ENCODE measurements at places on chromosomes 3 and 15.

- no peak for DNase-seq
These were observed 62.5 kb downstream of the SFMBT1 start for GRCh38 chr3:52983336-52983807.

DNA sequence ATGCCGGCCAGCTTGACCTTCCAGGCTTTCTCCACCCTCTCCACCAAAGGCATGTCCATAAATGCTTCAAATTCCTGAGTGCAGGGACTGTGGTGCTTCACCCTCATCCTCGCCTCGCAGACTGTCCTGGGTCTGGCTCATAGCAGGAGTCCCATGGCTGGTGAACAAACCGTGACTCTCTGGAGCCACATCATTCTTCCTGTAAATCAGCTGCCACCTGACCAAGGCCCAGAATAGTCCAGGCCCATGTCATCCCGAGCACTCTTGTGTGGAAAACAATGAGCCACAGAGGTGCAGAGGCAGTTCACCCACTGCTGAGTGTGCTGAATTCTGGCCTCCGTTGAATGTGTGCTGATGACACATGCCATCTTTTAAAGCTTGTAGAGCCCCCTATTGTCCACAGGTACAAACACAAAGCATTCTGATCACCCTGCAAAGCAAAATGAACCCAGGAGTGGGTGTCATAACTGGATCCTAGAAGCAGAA is 68.6 kb downstream of the ABHD5 start:
- peak; percentile 17 for DNase-seq

DNA sequence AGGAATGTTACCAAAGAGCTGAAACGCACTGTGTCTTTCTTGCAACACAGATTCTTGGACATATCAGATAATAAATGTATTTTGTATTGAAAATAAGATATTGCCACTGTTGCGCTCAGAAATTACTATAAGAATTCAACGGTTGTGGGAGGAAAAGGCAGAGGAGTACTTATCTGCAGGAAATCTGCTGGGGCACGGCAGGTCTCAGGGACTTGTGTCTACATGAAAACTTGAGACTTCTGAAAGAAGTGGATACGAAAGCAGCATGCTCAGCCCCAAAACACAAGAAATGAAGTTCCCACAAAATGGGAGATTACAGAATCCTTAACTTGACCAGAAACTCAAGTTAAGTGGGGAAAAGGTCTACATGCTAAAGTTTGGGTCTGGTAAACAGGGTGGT is 86.5 kb downstream of the IGSF11 start:
- DNase-seq = no peak

DNA sequence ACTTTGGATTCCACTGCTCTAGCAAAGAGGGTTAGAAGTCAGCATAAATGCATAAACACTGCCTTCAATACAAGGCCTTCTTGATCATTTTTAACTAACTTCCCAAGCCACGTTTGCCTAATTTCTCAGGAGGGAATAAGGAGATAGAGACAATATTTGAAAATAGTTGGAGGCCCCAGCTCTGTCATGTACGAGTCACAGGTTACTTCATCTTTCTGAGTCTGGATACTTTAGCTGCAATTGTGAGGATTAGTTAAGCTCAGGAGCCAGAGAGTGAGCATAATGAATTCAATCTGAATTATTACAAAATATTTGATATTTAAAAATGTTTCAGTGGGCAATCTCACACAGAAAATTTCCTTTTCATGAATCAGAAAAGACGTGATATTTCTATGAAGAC is 298.9 kb downstream of the SHOX2 start:
- DNase-seq = no peak

DNA sequence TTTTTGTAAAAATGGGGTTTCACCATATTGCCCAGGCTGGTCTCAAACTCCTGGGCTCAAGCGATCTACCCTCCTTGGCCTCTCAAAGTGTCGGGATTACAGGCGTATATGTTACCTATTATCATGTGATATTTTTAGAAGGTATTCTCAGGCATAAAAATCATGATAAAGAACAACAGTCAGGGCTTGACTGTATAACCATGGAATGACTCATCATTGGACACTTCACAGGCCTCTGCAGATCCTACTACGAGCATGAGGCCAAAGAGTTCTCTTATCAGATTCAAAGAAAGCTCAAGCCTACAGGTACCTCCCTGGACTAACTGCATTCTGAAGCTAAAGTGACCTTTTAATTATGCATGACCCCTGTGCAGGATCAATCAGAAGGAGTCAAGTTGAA is 91.7 kb upstream of the PRICKLE2 start:
- DNase-seq = no peak

DNA sequence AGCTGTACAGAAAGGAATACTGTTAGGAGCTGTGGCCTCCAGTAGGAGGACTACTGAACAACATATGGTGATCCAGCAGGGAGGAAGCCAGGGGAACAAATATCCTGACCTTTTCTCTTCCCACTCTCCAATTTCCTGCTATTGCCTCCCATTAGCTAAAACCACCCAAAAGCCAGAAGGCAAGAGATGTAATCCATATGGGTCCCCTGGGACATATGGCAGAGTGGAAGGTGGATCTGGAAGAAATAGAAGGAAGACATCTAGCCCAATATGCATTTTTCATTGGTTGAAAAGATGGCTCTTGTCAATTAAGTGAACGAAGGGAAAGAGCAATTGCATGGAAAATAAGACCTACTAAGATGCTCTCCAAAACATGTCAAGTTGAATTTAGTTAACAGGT is 167.2 kb downstream of the CNTN3 start:
- DNase-seq = no peak

- DNase-seq = no peak
These were observed 228.3 kb upstream of the GBE1 start for GRCh38 chr3:81989758-81990157.

DNA sequence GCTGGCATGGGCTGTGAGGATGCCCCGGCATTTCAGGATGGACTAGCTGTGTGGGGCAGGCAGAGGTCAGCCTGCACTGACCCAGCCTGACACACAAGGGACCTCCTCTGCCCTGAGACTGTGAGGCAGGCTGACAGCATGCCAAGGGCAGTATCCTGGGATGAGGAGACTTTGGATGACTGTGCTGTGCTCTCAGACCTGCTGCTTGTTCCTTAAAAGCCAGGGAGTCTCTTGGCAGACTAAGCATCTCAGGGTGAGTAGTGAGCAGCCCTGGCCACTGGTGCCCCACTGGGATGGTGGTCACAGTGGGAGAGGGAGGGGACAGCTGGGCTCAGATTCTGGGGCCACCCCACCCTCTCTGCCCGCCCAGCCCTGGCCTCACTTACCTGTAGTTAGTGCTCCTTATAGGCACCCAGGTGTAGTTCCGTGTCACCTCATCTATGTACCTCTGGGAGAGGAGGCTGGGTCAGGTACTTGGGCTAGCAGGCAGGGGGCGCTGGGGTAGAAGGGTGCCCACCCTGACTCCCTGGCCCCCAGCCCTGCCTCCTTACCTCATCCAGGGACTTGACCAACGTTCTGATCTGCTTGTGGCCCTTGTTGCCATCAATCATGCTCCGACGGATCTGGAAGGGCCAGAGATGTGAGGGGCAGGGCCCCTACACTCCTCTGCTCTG is 16.1 kb upstream of the TMEM115 start:
- no peak for DNase-seq

DNA sequence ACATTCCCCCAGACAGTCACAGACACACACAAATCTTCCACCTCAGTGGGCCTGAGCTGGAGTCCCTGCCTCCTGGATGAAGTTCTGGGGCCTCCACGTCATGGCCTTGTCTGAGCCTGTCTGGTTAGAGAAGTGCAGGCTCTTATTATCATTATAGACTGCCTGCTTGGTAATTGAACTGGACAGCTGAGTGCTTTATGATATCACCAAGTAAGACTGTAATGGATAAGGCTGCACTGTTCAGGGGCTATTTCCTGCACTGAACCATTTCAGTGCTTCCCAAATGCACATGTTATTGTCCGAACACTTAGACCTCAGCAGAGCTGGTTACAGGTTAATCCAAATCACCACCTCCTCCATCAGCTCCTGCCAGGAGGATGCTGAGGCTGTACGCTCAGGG is 8.7 kb upstream of the ST6GAL1 start:
- DNase-seq = no peak

DNA sequence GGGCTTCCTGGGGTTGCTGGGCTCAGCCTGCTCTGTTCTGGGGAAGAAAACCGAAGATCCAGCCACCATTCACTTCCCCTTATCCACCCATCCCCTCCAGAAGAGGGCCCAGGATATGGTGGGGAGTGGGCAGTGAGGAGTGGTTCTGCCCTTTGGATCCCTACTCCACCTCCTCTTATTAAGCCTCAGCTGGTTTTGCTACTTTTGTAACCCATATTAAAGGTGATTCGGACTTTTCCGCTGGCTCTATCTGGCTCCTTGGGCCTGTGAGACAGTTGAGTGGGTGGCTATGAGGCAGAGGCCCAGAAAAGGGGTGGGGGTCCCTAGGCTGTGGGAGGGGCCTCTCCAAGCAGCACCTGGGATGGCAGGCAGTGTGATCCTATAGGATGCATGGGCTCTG is 33.8 kb downstream of the NBEAL2 start:
- no peak for DNase-seq

GRCh38 chr3:18767756-18768303 is 342.7 kb upstream of the SATB1 start:
- no peak for DNase-seq

- DNase-seq = no peak
These were observed 42.7 kb downstream of the SMAD6 start for GRCh38 chr15:66744610-66745279.

- no peak for DNase-seq
These were observed 12.3 kb downstream of the RHOA start for GRCh38 chr3:49399461-49399860.

DNA sequence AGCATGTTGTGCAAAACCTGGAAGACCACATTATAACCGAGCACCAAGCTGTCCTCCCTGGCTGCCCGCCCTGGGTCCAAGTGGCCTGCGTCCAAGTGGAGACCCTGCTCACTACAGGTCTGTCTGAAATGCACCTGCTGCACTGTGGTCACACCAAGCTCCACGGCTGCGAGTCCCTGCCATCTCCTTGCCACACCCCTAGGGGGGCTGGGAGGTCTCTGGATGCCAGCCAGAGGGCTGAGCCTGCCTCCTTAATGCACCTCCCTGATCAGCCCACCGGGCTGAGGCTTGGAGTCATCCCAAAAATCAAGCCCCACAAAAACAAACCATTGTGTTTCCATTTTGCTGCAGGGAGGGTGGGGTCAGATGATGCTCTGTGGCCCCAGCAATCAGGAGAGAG is 187.1 kb downstream of the MEGF11 start:
- DNase-seq = peak; percentile 12

- no peak for DNase-seq
These were observed 14.5 kb downstream of the LAMP3 start for GRCh38 chr3:183148056-183148455.

- no peak for DNase-seq
These were observed 281.3 kb upstream of the LMCD1 start for GRCh38 chr3:8220291-8220690.

DNA sequence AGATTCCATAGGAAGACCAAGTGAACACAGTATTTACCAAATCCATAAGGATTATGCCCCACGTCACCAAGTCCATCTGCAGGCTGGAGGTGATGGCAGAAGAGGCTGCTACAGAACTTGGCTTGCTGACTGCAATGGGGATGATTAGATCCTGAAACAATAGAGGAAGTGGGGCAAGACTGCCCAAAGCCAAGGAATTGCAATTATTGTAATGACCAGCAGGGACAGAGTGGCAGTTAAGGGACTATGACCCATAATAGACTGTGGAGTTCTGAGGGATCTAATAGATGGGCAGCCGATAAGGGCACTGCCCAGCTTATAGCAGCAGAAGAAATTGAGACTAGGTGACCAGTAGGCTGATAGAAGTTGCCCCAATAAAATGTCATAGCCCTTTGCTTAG is 108.4 kb downstream of the MINAR1 start:
- DNase-seq = no peak

GRCh38 chr3:16550305-16550675 is 36.8 kb upstream of the RFTN1 start:
- no peak for DNase-seq

GRCh38 chr3:11006986-11007933 is 14.7 kb downstream of the SLC6A1 start:
- DNase-seq = no peak

GRCh38 chr3:73029321-73029796 is 32.1 kb upstream of the EBLN2 start:
- DNase-seq = no peak

DNA sequence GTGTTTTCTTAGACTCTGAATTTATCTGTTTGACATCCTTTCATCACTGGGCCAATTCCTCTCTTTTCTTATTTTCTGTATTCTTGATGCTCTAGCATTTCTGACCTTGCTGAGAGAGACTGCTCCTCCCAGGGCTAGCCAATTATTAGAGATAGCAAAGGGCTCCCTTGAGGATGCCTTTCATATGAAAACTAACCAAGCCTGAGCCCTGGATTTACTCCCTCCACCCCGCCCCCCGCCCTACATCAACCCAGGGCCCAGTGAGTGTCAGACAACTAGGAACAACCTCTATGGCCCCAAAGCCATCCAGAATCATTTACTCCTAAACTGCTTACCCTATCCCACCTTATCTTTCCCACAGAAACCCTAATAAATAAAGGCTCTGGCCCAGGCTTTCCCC is 69.7 kb upstream of the LARS2 start:
- no peak for DNase-seq

GRCh38 chr3:195133462-195133861 is 137.5 kb downstream of the XXYLT1 start:
- no peak for DNase-seq

- peak; percentile 68 for DNase-seq
These were observed 19.5 kb upstream of the BSN start for GRCh38 chr3:49534581-49535441.

- no peak for DNase-seq
These were observed 19.5 kb downstream of the IRAK2 start for GRCh38 chr3:10184250-10184649.

DNA sequence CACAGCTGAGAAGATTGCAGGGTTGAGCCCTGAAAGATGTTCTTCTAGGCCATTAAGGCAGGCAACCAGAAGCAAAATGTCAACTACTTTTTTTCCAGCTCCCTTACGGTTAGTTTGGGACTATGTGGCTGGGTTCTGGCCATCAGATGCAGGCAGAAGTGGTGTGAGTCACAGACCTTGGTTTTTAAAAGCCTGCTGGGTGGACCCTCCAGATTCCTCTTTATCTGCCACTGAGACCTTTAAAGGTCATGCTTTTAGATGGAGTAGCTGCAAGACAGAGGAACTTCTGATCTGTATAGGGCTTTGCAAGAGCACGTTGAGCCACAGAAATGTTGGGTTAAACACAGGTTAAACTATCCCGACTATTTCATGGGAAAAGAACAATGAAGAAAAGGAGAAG is 102.9 kb downstream of the CHST2 start:
- no peak for DNase-seq

All from SHP77 (cell line).